ENCODE measurements at places on chromosomes 16 and 17.

GRCh38 chr17:7043497-7044198 is at the start of gene SLC16A11:
Gene SLC16A11 (minus strand): TSS chr17:7044092. CDS start chr17:7043513, 579 bp downstream.
- DNase-seq, result peak; percentile 51

- no peak for DNase-seq
Measured at GRCh38 chr16:3045758-3046640, at the start of gene MMP25. Gene MMP25 (plus strand): TSS chr16:3046561. CDS start chr16:3046918, 357 bp downstream.

DNA sequence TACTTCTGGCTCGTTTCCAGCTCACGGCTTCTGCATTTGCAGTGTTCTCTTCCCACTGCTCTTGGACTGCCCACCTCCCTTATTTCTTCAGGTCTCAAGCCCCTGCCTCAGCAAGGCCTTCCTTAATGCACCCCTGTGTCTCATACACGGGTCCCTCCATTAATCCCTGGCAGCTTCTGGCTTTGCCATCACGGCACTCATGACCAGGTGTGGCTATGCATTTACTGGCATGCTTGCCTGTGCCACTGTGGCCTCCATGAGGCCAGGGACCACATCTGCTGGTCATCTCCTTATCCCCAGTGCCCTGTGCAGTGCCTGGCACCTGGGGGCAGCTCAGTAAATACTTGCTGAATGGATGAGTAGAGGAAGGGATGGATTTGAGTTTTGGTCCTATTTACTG is 114.1 kb downstream of the C16orf78 start:
- no peak for DNase-seq

DNA sequence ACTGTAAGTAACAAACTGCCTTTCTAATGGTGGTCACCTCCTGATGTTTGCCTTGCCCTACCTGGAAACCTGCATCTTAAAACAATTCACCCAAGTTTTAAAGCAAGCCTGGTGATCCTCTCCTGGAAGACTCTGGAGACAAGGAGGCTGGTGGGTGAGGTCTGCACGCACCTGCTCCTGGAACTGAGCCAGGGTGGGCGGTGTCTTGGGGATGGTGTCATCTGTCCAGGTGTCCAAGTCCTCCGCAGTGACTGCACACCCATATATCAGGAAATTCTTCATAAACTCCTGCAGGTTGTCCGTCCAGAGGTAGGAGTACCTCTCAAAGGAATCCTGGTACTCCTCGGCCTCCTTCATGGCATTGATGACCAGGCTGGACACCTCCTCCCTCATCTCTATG is 44.9 kb downstream of the DNAH17 start:
- DNase-seq, result no peak

DNA sequence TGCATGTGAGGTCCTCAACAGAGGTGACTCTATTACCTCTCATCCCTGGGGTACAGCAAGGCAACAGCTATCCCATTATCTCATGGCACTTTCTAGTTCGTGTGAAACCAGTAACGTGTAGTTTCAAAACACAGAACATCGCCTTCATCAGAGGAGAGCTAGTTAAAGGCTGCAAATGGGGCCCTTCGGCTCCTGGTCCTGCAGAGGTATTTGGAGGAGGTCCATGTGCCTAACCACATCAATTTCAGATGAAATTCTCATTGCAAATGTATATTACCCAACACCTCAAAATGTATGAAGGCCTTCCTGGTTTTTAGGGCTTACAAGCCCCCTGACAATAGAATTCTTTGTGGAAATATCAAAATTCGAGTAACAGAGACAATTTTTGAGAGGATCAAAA is 95.7 kb upstream of the PSMD7 start:
- no peak for DNase-seq

DNA sequence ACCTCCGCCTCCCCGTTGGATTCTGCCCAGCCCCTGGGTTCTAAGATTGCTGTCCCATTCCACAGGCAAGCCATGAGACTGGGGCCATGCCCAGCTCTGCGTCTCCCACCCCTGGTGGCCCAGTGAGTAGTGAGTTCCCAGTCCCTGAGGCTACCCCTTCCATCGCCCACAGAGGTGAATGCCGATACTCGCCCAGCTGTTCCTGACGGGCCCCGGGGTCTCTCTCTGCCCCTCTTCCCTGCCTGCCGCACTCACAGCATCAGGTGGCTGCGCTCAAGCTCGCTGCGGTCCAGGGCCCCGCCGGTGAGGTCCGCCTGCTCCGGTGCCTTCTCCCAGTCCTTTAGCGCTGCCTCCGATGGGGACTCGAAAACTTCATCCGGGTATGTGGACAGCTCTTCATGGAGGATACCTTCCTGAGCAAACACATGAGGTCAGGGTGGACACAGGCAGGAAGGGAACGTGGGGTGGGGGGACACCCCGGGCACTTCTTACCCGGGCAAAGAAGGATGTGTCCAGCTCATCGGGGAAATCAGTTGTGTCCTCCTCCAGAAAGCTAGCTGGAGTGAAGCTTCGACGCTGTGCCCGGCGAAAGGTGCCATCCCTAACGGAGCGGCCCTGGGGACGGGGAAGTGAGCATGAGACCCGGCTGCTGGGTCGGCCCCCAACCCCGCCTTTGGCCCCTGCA is 8.8 kb downstream of the SNRNP25 start:
- no peak for DNase-seq

DNA sequence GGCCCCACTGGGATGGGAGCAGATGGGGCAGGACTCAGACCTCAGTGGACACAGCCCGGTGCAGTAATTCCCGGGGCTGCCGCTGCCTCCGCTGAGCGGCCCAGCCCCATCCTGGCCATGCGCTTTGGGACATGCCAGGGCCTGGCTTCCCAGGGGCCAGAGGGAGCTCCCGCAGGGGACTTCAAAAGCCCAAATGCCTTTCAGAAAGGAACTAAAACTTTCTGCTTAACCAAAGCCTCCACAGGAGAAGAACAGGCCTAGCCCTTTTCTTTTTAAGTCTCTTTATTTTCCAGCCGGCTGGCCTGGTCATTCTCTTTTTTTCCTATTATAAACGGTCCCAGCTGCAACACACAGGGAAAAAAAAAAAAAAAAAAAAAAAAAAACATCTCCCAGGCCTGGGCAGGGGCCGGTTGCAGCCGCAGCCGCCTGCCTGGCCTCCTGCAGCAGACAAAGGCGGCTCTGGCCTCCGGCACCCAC is 10.7 kb upstream of the ZNF423 start:
- no peak for DNase-seq

DNA sequence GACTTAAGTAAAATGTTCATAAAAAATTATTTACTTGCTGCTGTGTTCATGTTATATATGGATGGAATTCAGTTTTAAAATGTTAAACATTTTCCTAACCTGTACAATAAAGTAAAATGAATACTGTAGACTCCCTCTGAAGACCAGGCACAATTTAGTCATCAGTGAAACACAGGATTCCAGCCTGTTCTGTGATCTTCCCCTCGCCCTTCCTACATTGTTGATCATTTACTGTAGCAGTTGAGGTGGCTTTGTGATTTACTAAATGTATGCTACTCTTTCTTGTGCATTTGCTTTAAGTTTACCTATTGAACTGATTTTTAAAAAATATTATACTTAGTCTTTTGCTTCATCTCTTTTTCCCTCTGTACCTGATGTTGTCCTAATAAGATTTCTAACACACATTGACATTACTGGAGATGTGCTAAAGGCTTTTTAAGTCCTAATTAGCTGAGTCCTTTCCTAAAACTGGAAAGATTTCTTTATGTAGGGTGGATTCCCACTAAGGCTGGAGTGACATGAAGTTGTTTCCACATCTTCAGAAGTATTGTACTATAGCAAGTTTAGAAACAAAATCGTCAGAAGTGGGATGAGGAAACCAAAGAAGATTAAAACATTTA is 38.1 kb downstream of the PHKB start:
- no peak for DNase-seq

- no peak for DNase-seq
Measured at GRCh38 chr17:6780886-6781285, 4.9 kb downstream of the FBXO39 start.

GRCh38 chr16:85908889-85909589 is 10.1 kb downstream of the IRF8 start:
- DNase-seq, result no peak

DNA sequence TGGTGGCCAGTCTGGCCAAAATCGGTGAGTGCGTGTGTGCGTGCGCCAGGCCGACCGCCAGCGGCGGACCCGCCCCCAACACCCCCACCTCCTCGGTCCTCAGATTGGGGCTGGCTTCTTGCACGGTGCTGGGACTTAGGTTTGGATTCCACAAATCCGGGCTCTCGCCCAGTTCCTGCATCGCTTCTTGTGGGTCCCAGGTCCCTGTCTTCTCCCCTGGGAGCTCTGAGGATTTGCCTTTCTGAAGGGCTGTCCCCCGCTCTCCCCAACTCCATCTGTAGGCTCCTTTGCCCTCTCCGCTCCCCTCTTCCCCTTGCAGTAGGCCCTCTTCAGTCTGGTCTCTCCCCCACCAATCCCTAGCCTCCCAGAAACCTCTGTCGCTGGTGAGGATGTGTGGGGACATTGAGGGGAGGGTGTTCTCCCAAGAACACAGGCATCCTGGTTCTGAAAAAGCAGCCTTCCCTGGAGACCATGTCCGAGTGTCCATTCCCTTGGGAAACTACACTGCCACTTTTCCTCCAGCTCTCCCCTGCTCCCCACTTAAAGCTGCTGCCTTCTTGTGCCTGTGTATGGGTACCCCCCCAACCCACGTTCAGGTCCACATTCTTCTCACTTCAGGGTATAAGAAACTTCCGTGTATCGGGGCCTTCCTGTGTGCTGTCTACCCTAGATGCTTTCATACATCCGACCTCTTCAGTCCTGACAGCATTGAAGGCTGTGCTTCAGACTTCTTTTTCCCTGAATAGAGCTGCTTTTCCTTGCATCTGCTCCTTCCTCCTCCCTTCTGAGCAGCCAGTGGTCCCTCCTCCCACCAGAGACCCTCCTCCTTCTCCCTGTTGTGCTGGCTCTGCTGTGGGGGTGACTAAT is 632 bp downstream of the SLC9A5 start:
- no peak for DNase-seq

All from CD8-positive, alpha-beta memory T cell (primary cell).